ENCODE measurements at places on chromosomes 4 and X.

DNA sequence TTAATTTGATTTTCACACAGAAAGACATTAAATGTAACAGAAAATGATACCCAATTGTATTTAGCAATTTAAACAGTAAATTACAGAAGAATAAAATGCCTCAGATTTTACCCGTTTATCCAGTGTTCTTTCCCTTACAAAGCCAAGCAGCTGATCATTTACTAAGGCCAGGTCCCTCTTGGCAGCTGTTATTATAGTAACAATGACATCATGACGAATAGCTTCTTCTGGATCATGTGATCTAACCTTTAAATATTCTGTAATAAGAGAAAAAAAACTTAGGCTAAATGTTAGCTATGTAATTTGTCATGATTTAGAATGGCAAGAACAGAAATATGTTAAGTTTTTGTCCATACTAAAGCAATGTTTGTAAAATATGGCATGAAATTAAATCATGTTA, 69.4 kb downstream of the PDS5A start:
- no peak for DNase-seq

GRCh38 chrX:95291561-95291960, 1393.1 kb upstream of the DIAPH2 start:
- DNase-seq = no peak

GRCh38 chrX:133535066-133535465, 119.8 kb upstream of the GPC4 start:
- no peak for DNase-seq

- DNase-seq = no peak
Measured at GRCh38 chrX:152600853-152601633, 36.7 kb upstream of the GABRQ start.

GRCh38 chrX:7083468-7084396, 63.8 kb upstream of the STS start:
- peak; percentile 29 for DNase-seq

DNA sequence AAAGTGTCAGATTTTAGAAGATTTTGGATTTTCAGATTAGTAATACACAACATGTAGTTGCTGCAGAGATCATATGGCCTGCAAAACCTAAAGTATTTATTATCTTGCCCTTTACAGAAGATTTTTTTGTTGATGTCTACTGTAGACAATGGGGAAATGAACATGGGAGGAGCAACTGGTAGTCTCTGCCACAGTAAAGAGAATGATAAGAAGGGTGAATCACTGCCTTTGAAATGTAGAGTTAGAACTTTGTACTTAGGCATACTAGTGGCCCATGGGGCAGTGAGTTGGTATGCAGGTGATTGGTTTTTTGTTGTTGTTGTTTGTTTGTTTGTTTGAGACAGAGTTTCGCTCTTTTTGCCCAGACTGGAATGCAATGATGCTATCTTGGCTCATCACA, 50.1 kb downstream of the GAB1 start:
- DNase-seq = no peak

- DNase-seq = no peak
Measured at GRCh38 chrX:27660878-27661277, 70.7 kb downstream of the DCAF8L2 start.

DNA sequence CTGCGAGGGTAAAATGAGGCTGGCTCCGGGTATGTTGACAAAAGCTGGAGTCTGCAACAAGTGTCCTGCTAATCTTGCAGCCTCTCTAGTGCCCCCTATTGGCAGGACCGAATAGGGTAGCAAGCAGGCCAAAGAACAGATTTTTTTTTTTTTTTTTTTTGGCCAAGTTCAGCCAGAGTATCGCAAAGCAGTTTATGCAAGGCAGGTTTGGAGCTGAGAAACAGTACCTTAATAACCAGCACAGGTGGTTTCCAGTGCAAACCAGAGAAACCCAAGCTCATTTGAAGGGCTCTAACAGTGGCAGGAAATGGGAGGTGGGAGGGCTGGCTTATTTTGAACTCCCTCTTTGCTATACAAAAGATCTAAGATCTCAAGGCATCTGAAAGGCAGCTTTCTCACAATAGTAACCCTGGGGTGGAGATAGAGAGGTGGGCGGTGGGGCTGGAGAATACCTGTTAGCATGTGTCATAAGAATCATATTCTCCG, 38.2 kb upstream of the OCIAD2 start:
- no peak for DNase-seq

GRCh38 chr4:76779740-76780459, 118.0 kb downstream of the SOWAHB start:
- no peak for DNase-seq

- no peak for DNase-seq
Measured at GRCh38 chr4:16663732-16664131, 234.7 kb downstream of the LDB2 start.
